ENCODE measurements at places on chromosomes 6 and 20.

DNA sequence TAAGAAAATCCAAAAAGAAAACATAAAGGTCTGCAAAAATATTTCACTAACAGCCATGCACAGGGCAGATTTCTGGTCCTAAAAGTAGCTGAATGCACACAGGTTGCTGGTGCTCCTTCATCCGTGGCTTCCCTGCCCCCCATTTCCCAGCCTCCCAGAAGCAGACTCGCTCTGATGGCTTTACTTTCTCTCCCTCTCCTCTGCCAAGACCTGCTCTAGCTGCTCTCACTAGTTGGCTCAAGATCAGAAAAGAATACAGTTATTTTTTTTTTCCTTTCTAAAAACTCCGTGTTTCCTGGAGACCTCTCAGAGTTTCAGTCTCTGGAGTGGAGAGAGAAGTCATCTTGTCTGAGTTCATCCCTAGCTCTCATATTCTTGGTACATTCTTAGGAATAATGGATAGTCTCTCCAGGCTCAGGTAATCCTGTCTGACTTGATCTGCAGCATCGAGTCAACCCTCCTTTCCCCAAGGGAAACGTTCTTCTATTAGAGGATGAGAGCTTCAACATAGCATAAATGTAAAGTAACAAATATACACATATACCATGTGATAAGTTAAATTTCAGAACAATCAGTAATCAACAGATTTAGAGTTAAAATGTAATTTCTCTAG, 214.2 kb downstream of the TBC1D7 start:
- no peak for DNase-seq

GRCh38 chr6:117194978-117195377, 70.4 kb upstream of the VGLL2 start:
- DNase-seq: no peak

- peak; percentile 65 for DNase-seq
Measured at GRCh38 chr20:46546298-46546697, 4.2 kb downstream of the OCSTAMP start.

- no peak for DNase-seq
Measured at GRCh38 chr6:64630901-64631300, 995.3 kb downstream of the PHF3 start.

- DNase-seq: no peak
Measured at GRCh38 chr6:151958332-151958731, 150.8 kb downstream of the ESR1 start.

GRCh38 chr6:28474441-28475219, 31.3 kb upstream of the ZSCAN23 start:
- DNase-seq: no peak

DNA sequence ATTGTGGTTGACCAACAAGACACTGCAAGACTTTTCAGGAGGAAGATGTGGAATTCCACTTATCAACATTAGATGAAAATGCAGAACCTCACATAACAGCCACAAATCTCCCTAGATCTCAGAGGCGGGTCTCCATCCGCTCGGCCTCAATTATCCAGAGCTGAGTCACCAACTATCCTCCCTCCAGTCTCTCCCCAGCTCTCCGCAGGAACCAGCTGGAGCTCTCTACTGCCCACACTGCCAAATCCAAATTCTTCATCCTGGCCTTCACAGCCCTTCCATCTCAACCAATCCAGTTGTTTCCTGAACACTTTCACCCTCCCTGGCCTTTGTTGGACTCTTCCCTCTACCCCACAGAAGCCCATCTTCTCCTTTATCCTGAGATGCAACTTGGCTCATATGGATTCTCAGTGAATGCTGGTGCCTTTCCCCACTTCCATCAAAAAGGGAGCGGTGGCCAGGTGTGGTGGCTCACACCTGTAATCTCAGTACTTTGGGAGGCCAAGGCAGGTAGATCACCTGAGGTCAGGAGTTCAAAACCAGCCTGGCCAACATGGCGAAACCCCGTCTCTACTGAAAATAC, 3.5 kb upstream of the TGIF2 start:
- no peak for DNase-seq

- DNase-seq: no peak
Measured at GRCh38 chr20:56513161-56514150, 11.1 kb upstream of the FAM209A start.

GRCh38 chr20:33893314-33893713, 82.2 kb downstream of the CHMP4B start:
- DNase-seq: no peak

GRCh38 chr6:96907498-96907897, 9.8 kb upstream of the NDUFAF4 start:
- DNase-seq: peak; percentile 22

DNA sequence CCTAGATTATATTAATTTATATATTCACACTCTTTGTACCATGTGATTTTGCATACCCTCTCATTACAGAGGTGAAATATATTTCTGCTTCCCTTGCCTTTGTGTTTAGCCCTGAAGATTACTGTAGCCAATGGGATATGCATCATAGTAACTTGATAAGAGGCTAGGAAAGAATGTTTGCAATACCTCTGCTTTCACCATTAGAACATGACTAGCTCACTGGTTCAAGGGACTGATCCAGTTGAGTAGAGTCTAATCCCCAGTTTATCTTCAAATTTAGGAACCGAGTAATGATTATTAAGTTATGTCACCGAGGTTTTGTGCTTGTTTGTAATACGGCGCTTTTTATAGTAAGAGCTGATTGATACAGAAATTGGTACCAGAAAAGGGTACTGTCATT, 552.6 kb upstream of the GJE1 start:
- no peak for DNase-seq

- DNase-seq: peak; percentile 28
Measured at GRCh38 chr20:6765469-6766058, 1.9 kb upstream of the BMP2 start.

- DNase-seq: no peak
Measured at GRCh38 chr6:159329081-159329480, 159.9 kb downstream of the FNDC1 start.

GRCh38 chr6:125170376-125170775, 16.8 kb downstream of the TPD52L1 start:
- DNase-seq: no peak

- DNase-seq: no peak
Measured at GRCh38 chr6:124800222-124800621, 162.0 kb upstream of the RNF217 start.

DNA sequence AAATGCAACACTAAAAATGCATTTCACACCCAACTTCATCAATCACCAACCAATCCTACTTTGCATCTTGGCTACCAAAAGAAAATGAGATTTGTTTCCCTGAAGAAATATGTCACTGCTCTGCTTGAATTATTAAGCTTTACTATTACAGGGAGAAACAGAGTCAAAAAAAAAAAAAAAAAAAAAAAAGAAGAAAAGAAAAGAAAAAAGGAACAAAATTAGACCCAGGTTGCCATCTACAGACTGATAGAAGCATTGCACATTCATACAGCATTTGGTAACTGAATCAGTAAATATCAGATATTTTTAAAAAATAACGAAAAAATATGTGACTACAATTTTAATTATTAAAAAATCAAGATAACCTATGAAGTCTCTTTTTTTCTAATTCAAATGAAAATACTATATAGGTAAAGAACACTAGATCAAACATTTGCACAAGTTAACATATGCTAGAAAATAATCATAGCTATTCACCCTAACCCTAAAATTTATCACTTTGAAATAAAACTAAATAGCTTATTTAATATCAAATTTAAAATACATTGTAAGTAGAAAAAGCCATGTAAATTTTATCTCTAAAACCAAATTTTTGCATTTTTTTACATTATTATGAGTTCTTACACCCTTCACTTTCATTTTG, 83.3 kb downstream of the DCDC2 start:
- DNase-seq: no peak

- peak; percentile 87 for DNase-seq
Measured at GRCh38 chr20:2102585-2103460, 1.2 kb downstream of the STK35 start.

- no peak for DNase-seq
Measured at GRCh38 chr6:118712969-118713368, 61.6 kb upstream of the CEP85L start.

DNA sequence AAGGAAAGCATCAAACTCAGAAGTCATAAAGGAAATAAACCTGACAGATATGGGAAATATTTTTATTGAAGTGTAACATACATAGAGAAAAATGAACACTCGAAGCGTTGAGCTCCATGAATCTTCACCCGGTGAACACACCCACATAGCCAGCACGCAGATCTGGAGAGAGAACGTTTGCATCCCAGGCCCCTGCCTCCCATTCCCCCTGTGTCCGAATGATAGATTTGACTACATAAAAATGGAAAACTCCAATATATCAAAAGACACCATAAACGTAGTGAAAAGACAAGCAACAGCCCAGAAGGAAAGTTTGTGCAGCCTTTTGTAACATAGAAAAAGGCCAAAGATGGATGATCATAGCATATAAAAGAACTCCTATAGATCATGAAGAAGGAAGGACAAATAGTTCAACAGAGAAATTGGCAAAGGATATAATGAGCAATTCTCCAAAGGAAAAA, 17.1 kb downstream of the SYNJ2 start:
- no peak for DNase-seq

DNA sequence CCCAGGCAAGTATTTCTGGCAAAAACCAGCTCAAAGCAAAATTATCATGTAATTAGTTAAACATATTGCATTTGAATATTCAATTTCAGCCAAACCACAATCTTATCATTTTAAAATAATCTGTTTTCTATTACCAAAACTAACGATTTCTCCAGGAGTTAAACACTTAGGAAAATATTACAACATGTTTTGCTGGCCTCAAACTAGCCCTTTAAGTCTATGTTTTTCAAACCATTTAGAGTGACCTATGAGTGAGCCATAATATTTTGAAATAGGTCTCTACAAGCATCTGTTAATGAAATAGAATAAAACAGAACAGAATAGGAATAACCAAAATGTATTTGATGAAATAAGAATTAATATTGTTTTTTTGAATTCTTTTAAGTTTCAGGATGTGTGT, 370.9 kb downstream of the COL12A1 start:
- no peak for DNase-seq

DNA sequence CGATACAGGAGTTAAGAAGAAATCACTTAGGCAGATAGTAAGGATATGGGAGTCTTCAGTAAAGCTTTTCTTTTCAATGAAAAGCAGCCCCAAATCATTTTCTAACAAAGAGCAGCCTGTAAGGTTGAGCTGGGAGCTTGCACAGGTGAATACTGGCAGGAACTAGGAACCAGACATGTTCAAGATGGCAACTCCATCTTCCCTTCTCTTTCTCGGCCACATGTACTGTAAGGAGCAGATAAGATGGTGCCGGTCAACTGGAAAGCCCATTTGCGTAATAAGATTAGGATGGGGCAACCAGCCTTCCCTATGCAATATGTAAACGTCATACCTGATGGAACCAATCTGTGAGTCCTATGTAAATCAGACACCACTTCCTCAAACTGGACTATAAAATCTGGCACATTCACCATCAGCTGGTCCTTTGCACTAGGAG, 46.2 kb upstream of the RNGTT start:
- no peak for DNase-seq

DNA sequence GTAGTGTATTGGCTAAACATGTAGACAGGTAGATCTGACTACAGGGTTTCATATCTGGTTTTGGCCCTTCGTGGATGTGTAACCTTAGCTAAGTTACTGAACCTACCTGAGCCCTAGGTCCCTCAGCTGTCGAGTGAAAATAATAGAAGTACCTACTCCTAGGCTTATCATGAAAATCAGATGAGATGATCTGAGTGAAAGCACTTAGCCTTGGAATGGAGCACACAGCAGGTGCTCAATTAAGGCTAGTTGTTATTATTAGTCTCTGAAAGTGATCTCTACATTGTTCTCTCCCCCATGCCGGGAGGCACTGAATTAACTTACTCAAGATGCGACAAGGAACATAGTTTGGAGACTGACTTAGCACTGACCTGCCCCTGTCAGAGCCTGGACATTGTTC, 174.7 kb upstream of the ZNF217 start:
- DNase-seq: no peak

DNA sequence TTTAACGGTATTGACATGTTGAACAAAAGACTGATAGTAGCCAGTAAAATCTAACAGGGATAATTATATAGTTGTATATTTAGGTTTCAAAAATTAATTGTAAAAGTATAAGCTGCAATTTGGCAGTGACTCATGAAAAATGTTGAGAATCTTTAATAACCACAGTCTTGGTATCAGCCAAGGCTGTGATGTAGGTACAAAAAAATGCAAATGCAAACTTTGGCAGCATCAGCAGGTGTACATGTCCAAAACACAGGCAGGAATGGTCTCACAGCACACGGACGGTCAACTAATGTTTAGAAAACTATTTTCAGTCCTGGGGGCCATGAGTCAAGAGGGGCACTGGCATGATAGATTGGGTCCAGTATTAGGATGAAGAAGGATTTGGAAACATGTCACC, 58.5 kb upstream of the BEND3 start:
- no peak for DNase-seq

GRCh38 chr6:76351275-76351674, 278.8 kb upstream of the IMPG1 start:
- no peak for DNase-seq

DNA sequence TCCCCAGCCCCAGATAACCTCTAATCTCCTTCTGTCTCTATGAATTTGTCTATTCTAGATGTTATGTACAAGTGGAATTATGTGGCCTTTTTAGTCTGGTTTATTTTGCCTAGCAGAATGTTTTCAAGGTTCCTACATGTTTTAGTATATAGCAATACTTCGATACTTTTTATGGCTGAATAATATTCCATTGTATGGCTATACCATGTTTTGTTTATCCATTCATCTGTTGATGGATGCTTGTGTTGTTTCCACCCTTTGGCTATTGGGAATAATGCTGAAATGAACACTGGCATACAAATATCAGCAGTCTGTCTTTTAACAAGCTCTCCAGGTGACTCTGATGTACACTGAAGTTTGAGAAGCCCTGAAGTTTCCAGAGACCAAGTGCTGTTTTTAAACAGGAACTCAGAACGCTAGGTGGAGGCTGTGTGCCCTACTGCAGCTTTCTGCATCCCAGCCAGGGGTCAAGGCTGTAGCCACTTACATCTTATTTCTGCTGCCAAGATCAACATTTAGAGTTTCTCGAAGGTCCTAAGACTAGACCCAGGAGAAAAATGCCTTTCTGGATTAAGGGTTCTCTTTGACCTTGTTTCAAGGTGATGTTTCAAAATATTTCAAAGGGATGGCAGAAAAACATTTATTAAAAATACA, 123.0 kb downstream of the SOBP start:
- DNase-seq: peak; percentile 69

- DNase-seq: no peak
Measured at GRCh38 chr6:133773776-133774175, 115.1 kb upstream of the TCF21 start.

GRCh38 chr6:17866876-17867444, 120.5 kb downstream of the KIF13A start:
- DNase-seq: no peak

- DNase-seq: no peak
Measured at GRCh38 chr6:47440719-47441118, 36.9 kb upstream of the CD2AP start.
